ENCODE measurements at places on chromosomes 3 and 15.

DNA sequence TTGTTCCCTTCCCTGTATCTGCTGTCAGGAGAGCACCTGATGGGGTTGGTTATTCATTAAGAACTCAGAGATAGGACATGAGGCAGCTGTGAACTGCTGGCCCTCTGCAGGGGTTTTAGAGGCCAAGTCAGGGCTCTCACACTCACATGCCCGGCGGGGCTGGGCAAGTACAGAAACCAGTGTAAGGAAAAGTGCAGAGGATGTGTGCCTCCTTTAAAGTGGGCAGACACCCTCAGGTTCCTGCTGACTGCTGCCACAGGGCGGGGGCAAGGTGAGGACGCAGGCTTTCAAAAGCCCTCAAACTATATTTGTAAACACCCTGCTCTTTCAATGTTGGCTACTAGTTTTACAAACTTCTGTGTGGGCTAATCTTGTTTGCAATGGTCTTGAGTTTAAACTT lies 22.4 kb downstream of the CXCR6 start:
- DNase-seq: no peak

GRCh38 chr15:99996660-99997059 lies 263.4 kb upstream of the LYSMD4 start:
- no peak for DNase-seq

- DNase-seq: no peak
These were observed 43.6 kb upstream of the RARB start for GRCh38 chr3:25384471-25384870.

- no peak for DNase-seq
These were observed 88.7 kb downstream of the CBLB start for GRCh38 chr3:105780107-105780506.

DNA sequence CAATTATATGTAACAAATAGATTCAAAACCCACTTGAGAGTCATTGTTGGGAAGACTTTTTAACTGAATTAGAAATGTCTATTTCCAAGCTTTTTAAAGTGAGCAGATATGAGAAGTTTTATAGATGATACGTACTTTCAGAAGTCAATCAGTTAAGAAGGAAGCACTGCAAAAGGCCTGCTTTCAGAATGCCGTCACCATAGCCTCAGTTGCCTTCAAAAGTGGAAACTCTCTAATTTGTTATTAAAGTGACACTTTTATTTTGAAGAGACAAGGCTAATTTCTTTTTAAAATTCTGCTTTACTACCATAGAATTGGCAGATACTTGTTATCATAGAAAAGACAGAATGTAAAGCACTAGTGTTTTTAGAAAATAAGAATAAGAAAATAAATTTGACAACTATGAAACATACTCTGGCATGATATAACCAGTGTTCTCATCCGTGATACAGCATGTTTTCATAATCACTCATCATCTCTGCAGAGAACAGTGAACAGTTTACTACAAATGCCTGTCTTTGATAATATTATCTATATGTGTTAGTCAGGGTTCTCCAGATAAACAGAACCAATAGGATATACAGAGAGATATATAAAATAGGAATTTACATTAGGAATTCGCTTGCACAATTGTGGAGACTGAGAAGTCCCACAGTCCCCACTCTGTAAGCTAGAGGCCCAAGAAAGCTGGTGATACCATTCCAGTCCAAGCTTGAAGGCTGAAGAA lies 7.0 kb upstream of the PLD1 start:
- no peak for DNase-seq

DNA sequence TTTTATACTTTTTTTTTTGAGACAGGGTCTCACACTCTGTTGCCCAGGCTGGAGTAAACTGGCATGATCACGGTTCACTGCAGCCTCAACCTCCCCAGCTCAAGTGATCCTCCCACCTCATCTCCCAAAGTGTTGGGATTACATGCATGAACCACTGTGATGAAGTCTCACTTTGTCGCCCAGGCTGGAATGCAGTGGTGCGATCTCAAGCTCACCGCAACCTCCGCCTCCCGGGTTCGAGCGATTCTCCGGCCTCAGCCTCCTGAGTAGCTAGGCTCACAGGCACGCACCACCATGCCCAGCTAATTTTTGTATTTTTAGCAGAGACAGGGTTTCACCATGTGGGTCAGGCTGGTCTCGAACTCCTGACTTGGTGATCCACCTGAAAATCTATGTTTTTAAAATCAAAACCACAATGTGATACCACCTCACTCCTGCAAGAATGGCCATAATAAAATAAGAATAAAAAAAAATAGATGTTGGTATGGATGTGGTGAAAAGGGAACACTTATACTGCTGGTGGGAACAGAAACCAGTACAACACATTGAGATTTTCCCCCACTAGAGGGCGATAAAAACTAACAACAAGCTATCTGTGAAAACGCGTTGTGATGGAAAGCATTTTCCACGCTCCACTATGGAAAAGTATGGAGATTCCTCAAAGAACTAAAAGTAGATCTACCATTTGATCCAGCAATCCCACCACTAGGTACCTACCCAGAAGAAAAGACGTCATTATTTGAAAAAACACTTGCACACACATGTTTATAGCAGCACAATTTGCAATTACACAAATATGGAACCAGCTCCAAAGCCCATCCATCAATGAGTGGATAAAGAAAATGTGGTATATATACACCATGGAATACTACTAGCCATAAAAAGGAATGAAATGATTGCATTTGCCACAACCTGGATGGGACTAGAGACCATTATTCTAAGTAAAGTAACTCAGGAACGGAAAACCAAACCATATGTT lies 26.8 kb upstream of the OCA2 start:
- DNase-seq: no peak

GRCh38 chr15:74167891-74168331 lies 5.6 kb upstream of the ISLR start:
- no peak for DNase-seq

- no peak for DNase-seq
These were observed 772.4 kb upstream of the NR2F2 start for GRCh38 chr15:95558131-95558530.

DNA sequence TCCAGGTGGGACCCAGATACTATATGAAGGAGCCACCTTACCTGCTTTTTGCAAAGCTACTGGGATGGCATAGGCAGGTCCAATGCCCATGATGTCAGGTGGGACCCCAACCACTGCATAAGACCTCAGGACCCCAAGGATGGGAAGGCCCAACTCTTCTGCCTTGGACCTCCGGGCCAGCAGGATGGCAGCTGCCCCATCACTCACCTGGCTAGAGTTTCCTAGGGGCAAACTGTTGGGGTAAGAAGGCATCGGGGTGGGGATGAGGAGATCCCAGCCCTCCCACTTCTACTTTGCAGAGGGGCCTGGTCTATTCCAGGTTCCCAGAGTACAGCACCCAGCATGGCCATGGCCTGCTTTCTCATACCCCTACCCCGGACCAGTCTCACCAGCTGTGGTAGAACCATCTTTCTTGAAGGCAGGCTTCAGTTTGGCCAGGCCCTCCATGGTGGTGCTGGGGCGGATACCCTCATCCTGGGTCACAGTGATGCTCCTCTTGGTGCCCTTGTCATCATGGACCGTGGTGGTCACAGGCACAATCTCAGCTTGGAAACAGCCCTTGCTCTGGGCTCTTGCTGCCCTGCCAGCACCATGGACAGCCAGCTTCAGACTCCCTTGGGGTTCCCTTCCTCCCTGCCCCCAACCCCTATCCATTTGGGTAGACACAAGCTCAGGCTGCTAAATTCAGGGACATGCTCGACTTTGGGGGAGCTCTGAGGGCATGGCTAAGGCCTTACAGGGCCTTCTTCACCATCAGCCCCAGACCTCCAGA lies 10.6 kb downstream of the ACAA1 start:
- no peak for DNase-seq

DNA sequence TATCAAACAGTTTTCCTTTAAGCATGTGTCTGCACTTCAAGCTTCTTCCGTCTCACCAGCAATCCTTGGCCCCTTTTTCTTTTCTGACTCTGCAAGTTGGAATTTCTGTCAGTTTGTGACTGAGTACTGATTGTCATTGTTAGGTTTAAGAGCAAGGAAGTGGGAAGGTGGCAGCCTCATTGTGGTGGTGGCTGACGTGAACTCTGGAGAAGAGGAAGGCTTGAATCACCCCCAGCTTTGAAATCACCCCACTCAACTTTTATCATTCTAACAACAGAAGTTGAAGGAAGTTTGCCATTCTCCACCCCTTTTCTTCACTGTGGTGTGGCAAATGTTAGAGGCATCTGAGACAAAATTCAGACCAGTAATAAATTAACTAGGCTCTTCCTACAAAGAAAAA lies 231.6 kb upstream of the AGTR1 start:
- DNase-seq: no peak

GRCh38 chr3:149581248-149581647 lies 76.6 kb downstream of the WWTR1 start:
- no peak for DNase-seq

DNA sequence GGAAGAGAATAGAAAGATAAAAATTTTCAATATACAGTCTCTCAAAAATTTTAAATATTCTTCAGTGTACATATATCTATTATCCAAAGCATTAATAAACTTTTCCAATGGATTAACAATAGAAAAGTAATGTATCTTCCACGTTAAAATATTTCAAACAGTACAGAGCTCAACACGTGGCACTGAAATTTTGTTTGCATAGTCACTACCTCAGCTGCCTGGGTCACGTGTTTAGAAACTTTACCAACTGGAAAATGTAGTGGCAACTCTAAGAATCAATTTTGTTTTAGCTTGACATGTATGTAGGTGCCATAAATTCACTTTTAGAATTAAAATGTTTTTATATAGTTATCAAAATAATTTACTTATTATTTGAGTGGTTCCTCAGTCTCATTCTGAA lies 85.3 kb downstream of the CNTN3 start:
- DNase-seq: no peak

DNA sequence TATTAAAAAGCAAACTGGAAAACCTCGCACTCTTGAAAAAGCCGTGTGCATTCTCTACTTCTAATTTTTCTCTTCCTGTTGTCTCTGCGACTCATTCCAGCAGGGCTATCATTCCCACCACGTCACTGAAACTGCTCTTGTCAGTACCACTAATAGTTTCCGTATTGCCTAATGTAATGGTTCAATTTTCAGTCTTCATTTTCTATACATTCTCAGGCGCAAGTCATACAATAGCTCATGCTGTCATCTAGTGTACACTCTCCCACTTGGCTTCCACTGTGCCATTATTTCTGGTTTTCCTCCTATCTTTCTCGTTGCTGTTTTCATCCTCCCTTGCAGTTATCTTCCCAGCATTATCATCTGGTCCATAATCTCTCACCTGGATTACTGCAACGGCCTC lies 160.2 kb downstream of the SPATA16 start:
- DNase-seq: no peak

DNA sequence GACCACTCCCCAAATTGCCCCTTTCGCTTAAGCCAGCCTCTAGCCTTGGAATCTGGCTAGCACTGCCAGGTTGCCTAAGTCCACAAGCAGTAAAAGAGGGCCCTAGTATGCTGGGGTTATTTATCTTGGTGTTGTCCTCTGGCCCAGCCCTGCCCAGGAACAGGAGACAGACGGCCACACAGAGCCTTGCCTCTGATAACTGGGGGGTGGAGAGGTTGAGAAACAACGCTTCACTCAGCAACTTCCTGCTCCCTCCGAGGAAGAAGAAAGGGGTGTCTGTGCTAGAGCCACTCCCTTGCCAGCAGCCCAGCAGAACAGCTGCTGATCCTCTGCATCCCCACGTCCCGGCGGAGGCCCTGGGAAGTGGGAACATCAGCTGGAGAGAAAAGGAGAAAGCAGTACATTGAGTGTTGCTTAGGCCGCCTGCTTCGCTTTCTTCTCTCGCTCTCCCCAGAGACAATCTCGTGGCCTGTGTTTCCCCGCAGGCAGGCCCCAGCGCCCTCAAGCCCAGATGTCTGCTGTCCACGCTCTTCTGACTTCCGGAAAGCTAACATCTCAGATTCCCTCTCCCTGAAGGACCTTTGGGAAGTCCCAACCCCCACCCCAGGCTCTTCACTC lies 22.6 kb upstream of the C3orf70 start:
- no peak for DNase-seq

GRCh38 chr3:114686621-114687020 lies 392.8 kb downstream of the TIGIT start:
- no peak for DNase-seq

GRCh38 chr15:57235186-57235585 lies 141.1 kb upstream of the CGNL1 start:
- no peak for DNase-seq

- no peak for DNase-seq
These were observed 82.2 kb downstream of the LRRC3B start for GRCh38 chr3:26704736-26705135.

- DNase-seq: no peak
These were observed 113.5 kb upstream of the CHL1 start for GRCh38 chr3:83096-83495.

GRCh38 chr3:180401226-180401625 lies 200.7 kb upstream of the TTC14 start:
- DNase-seq: no peak

All from GOT3 (cell line).